ENCODE measurements at places on chromosomes 1 and 21. TPM values are rescaled to one million over a fixed set of nuclear protein-coding genes. Genes with fewer than 3 reads are reported as not detected.

DNA sequence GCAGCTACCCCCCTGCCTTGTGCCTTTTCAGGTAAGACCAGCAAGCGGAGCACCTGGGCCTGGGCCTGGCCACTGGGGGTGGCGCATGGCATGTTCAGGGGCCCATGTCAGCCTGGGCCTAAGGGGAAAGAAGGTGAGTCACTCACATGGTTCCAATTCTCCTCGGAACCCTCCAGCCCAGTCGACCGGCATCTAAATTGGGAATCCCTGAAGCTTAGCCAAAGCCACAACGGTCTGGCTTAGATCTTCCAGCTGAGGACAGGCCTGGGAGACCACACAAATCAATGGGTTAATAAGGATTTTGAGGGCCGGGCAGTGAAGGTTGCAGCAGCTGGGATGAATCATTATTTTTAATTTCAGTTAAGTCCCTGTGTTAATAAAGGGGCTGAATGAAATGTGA is 145.1 kb upstream of the SMYD2 start:
- no peak for DNase-seq

GRCh38 chr1:2215909-2216766 is 12.0 kb upstream of the SKI start:
- DNase-seq: no peak

DNA sequence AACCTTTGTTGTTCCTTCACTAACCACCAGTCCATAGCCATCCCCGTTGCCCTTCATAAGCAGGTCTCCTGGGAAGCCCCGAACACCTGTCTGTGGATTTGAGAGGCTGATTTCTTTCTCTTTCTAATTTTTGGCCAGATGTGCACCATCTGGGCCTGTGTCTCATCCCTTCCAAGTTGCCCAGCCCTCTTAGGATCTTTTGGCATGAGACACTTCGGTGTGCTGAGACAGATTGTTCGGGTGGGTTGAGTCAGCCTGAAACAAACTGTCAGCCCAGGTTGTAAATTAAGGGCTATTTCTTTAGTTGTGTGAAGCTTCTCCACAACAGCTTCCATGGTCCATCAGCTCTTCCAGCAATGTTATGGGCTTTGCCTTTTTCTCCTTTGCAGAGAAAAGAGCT is 1.4 kb upstream of the DNAJC11 start:
- no peak for DNase-seq

- no peak for DNase-seq
These were observed 33.1 kb downstream of the UBE2U start for GRCh38 chr1:64236541-64236954.

GRCh38 chr1:19776287-19776686 is 23.4 kb downstream of the TMCO4 start:
- no peak for DNase-seq

SLC30A2 gene
- not detected for total RNA-seq

ITLN2 gene
- not detected for total RNA-seq

FAM163A gene
- 0.22 TPM for total RNA-seq

LYPD8 gene
- not detected for total RNA-seq

DHDDS gene
- 22.4 TPM for total RNA-seq

Measured in lung microvascular endothelial cell (primary cell).